ENCODE measurements at places on chromosomes 3 and 15. TPM values are rescaled to one million over a fixed set of nuclear protein-coding genes. Genes with fewer than 3 reads are reported as not detected.

Gene KLHL6
- not detected for total RNA-seq

Gene ETV5
- 21.8 TPM for total RNA-seq

Gene SLC24A5
- not detected for total RNA-seq

Gene UROC1
- total RNA-seq, result not detected

Gene GOLGA8G
- not detected for total RNA-seq

Gene ADGRG7
- total RNA-seq, result 51.3 TPM
